ENCODE measurements at places on chromosomes 2 and 18. TPM values are rescaled to one million over a fixed set of nuclear protein-coding genes. Genes with fewer than 3 reads are reported as not detected.

SPDYA gene
- 12.7 TPM for total RNA-seq

FEV gene
- not detected for total RNA-seq

UGT1A1 gene
- not detected for total RNA-seq

ATF2 gene
- total RNA-seq: 44.7 TPM

SALL3 gene
- 0.33 TPM for total RNA-seq

SKOR2 gene
- not detected for total RNA-seq

SLC5A7 gene
- total RNA-seq: not detected

GATA6 gene
- total RNA-seq: 0.14 TPM

UGT1A4 gene
- total RNA-seq: not detected

SCLY gene
- total RNA-seq: 8.9 TPM

RFX8 gene
- 1.1 TPM for total RNA-seq

PCBP1 gene
- total RNA-seq: 233 TPM

CABYR gene
- 0.85 TPM for total RNA-seq

FLACC1 gene
- total RNA-seq: 4.5 TPM

KCTD1 gene
- total RNA-seq: 0.74 TPM

- DNase-seq: no peak
These were observed 9.3 kb upstream of the THADA start for GRCh38 chr2:43605079-43605655.

DNA sequence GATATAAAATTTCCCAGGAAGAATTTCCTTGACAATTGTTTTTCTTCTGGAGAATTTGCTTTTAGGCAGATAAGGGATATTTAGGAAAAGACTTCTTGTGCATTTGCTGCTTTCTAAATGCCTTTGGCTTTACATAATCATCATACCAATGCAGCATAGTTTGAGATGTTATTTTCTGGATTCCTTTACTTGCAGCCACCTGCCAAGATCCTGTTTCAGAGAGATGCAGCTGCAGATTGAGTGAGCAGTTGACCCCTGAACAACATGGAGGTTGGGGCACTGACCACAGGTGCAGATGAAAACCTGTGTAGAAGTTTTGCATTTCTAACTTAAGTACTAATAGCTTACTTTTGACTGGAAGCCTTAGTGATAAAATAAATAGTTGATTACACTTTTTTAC, 257.9 kb downstream of the RPIA start:
- DNase-seq: no peak

DNA sequence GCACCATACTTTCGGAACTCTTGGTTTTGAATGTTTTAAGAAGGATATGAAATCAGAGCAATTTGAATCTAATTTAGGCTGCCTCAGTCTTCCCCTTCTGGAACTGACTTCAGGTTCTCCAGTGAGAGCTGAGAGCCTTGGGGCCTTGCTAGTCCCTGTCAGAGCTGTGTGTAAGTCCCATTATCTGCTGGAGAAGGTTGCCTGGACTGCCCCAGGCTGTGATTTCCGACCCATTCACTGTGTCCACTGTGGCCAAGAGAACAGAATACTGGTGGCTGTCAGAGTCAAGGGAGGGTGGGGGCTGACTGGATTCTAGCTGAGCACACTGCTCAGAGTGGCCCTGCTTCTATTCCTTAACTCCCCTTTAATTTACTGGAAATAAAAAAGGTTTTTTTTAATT, 278.0 kb downstream of the KCNS3 start:
- no peak for DNase-seq

- DNase-seq: no peak
These were observed 702.8 kb upstream of the LINC00305 start for GRCh38 chr18:64851726-64852125.

DNA sequence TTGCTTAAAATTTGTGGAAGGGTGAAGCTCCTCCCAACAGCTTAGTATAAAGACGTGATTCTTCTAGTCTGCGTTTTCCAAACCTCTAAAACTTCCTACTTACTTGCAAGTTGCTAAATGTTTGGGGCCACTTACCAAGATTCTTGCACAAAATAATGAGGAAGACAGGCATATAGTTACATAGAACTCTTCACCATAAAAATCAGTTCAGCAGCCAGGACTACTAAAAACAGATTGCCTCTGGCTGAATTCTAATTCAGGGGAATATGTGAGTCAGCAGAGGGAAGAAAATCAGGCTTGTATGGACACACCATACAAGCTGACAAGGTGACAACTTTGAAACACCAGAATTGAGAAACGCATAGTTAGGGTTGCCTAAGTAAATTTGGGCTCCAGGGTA, 2.8 kb upstream of the PEX13 start:
- DNase-seq: no peak

GRCh38 chr2:140650825-140651224, 1480.0 kb downstream of the LRP1B start:
- DNase-seq: no peak

DNA sequence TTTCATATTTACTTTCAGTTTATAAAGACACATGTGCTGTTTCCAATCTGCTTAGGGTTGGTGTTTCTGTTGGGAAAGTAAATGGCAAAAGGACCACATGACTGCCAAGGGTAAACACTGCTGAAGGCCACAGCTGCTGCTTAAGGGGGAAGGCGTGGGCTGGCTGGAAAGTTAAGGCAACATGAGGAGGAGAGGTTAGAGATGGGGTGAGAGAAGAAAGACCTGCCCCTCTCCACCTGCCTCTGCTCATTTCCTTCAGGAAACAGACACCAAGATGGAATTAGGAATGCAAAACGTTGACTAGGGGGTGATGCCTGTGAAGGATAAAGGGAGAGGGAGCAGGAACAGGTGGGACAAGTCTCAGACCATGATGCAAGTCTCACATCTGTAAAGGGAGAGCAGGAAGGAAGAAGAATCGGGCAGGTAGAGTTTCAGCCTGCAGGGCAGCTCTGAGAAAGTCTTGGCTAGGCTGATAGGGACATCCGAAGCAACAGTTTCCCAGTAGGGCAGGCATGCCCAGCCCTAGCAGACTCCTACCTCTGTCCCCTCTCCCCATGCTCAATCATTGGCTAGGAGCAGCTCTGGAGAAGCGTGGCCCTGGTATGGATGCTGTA, 86.0 kb downstream of the CDC42EP3 start:
- no peak for DNase-seq

- DNase-seq: no peak
These were observed 48.8 kb downstream of the FEZ2 start for GRCh38 chr2:36549165-36549574.

- no peak for DNase-seq
These were observed 38.3 kb upstream of the IL1R1 start for GRCh38 chr2:102103992-102104871.

- DNase-seq: no peak
These were observed 545.0 kb downstream of the SOX11 start for GRCh38 chr2:6237039-6237660.

DNA sequence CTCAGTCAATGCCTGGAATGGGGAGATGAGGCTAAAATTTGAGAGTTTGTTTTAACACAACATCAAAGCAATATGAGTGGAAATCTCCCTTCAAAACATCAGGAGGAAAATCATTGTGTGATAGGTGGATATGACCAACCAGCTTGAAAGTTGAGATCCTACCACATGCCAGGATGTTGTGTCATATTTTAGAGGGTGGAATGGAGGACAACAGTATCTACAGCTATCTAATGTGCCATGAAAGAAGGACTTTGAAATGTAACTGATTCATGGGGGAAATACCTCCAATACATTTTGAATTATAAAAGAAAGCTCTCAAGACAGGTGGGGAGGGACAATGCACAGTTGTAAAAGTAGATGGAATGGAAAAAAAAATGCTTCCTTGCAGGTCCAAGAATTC, 87.8 kb downstream of the SP100 start:
- no peak for DNase-seq

GRCh38 chr2:105627534-105627933, 117.2 kb upstream of the NCK2 start:
- no peak for DNase-seq

DNA sequence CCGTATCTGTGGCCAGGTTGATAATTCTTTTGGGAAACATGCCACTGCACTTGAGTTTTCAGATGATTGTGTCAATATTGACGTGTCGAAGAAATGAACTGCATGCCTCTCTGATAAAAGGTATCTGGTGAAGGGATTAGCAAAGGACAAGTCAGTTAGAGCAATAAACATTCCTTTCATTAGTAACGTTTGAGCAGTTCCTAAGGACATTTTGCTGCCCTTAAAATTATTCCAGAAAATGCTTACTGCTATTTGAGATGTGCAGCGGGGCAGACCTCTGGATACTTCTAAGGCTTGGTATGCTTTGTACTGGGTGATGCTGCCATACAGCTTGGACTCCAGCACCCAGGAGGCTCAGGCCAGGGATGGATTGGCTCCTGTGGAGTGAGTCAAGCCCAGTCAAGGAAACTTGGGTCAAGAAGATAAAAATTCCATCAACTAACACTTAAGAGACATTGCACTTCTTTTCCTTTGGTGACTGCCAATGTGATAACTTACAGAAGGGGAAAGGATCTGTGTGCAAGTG, 166.7 kb downstream of the FHOD3 start:
- no peak for DNase-seq

- no peak for DNase-seq
These were observed 55.4 kb downstream of the COL5A2 start for GRCh38 chr2:189124175-189124574.

DNA sequence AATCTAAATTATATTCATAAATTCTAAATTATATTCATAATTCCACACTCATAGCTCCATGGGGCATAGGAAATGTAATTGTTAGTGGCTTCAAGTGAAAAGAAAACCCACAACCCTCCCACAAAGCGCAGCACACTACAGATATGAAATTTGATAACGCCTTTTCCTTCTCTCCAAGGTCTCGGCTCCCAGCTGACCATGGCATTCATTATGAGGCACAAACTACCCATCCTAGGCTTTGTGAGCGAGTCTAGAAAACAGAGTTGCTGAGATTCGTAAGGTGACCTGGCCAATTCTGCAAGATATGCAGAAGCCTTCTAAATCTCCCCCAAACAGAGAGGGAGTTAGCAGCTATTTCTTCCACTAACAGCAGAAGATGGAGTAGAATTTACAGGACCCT, 5.4 kb downstream of the NPPC start:
- no peak for DNase-seq

- DNase-seq: peak; percentile 41
These were observed 675 bp downstream of the FZD5 start for GRCh38 chr2:207768866-207769596.

- DNase-seq: no peak
These were observed 479.4 kb upstream of the TCF4 start for GRCh38 chr18:56067214-56067894.

DNA sequence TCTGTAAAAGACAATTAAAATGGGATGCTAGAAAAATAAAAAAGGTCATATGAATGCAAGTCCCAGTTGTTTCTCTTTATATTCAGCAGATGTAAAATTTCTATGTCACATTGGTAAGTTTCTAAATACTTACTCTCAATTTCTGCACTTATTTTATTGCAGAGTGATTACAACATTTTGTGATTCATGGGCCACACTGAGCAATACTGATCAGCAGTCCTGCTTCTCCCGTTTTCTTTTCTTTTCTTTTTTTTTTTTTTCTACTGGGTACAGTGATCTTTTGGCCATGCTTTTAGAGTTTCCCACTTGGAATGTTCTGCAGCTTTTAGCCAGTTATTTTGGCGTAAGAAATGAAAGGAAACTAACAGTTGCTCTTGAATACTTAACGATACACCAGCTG, 38.8 kb downstream of the LIMS1 start:
- no peak for DNase-seq

GRCh38 chr2:162025121-162025911, 48.7 kb downstream of the DPP4 start:
- no peak for DNase-seq

GRCh38 chr18:67977067-67977616, 460.6 kb upstream of the DSEL start:
- DNase-seq: no peak

DNA sequence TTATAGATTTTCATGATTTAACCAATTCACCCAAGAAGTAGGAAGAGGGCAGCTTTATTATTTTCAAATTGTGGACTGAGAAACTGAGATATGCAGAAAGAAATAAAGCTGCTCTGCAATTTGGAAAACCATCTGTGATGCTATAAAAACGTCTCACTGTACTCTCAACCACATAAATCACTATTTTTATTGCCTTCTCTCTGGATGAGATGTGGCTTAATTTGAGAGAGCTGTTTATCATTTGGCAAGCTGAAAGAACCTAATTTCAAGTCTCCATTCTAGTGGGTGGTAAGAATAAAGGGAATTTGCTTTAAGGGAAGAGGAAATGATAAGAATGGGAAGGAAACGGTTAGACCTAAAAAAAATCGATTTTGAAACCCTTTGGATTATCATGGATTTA, 49.9 kb upstream of the CYP1B1 start:
- DNase-seq: no peak

- no peak for DNase-seq
These were observed 60.3 kb upstream of the DYNC1I2 start for GRCh38 chr2:171626949-171627348.

DNA sequence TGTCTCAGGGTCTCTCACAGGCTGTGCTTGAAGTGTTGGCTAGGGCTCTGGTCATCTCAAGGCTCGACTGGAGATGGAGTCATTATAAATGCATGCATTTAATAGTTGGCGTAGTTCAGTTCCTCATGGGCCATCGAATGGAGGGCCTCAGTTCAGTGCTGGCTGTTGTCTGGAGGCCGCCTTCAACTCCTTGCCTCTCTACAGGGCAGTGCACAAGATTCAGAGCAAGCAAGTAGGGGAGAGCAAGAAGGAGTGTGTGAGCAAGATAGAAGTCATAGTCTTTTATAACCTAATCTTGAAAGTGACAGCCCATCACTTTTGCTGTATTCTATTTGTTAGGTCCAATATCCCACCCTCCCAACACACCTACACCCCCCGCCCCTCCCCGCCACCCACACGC, 137.5 kb downstream of the BABAM2 start:
- no peak for DNase-seq

- DNase-seq: no peak
These were observed 225.7 kb downstream of the MTX2 start for GRCh38 chr2:176494949-176495353.

- no peak for DNase-seq
These were observed 728 bp downstream of the FAM168B start for GRCh38 chr2:131092458-131093005.

DNA sequence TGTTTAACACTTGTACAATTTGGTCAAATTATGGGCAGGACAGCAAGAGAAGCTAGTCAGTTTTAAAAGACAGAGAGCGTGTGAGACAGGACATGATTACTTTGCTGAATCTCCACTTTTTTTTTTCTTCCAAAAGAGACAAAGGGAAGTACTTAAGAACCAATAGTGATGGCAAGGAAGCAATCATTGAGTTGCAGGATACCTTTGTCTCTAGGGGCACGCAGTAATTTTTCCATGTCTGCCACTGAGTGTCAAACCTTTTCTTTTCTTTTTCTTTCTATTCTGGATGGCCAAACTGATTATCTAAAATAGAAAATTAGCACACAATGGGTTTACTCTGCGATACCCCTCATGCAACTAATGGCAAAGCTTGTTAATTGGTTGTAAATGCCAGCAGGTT, 533.0 kb downstream of the PLCL1 start:
- DNase-seq: no peak

- no peak for DNase-seq
These were observed 620.6 kb downstream of the IRS1 start for GRCh38 chr2:226179010-226179409.

GRCh38 chr2:129293326-129293725, 686.1 kb upstream of the RAB6C start:
- DNase-seq: no peak

- no peak for DNase-seq
These were observed 42.4 kb downstream of the MC2R start for GRCh38 chr18:13872932-13873331.
